ENCODE measurements at places on chromosomes 12 and 14.

DNA sequence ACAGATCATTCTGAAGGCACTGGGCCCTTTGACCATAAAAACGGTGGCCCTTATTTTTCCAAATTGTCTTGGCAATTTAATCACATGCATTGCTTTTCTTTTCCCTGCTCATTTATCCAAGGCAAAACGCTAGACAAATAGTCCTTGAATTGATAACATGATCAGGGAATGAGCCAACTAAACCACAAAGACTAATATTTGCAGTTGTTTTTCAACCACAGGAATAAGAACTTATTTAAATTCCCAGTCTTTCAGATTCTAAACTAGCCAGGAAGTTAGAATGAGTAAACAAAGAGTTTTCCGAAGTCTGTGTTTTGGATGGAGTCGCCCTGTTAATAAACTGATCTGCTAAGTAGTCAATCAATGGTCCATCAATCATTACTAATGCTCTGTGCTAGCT lies 14.9 kb downstream of the TBX5 start:
- no peak for DNase-seq

DNA sequence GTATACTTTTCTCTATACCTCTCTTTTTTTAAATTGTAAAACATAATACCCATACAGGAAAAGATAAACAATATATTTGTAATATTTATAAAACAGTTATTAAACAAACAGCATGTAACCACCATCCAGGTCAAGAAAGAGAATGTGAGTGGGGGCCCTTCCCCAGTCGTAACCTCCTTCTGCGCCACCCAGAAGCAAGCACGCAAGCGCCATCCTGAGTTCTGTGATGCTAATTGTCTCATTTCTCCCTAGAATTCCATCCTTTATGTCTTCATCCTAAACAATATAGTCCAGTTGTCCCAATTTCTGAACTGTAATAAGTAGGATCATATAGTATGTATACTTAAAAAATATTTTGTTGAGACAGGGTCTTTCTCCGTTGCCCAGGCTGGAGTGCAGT lies 129.5 kb downstream of the EXOC5 start:
- no peak for DNase-seq

DNA sequence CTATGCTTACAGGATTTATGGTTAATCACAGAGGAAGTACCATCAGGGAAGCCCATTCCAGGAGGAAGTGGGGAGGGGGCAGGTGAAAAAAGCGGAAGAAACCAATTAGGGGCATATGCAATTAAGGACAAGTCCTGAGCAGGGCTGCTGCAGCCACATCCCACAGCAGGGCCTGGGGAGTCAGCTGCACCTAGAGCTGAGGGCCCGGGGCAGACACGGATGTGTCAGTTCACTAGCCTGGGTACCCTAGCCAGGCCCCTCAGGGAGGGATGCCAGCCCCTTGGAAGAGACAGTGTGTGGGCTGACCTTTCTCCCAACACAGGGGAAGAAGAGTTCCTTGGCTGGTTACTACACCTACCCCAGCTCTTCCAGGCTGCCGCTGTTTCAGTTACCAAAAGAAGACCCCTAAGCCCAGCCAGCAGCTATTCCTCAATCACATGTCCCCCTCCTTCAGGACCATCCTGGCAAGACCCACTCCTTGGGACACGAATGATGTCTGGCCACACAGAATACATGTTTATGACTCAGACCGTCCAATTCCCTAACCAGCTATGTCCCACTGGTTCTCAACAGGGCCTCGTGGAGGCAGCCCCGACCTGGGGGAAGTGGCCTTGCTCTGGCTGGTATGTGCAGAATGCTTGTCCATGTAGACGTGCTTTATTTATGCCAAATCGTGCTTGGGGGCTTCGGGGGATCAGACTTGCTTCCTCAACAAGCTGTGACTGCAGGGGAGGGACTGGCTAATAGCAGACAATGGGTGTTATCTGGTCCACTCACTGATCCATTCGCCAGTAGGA lies 133.7 kb upstream of the RTL1 start:
- no peak for DNase-seq

GRCh38 chr12:112112409-112113133 lies 4.0 kb upstream of the NAA25 start:
- no peak for DNase-seq

- DNase-seq, result no peak
These were observed 67.0 kb downstream of the PRKCH start for GRCh38 chr14:61388173-61388975.

DNA sequence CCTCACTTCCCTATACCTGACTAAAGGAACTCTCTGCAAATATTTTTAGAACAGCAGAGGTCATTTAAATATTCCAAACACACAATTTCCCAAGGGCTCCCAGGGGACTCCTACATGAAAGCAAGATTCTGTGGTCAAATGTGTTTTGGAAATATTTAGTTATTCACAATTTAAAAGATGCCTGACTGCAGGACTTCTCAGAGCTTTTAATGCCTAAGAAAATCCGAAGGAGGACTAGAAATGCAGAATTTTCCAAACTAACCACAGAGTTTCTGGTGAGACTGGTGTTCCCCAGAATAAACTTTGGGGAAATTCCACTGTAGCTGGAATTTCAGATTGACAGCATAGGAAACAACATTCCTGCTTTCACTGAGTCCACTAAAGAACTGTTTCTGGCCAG lies 84.8 kb upstream of the MAP1LC3B2 start:
- no peak for DNase-seq

DNA sequence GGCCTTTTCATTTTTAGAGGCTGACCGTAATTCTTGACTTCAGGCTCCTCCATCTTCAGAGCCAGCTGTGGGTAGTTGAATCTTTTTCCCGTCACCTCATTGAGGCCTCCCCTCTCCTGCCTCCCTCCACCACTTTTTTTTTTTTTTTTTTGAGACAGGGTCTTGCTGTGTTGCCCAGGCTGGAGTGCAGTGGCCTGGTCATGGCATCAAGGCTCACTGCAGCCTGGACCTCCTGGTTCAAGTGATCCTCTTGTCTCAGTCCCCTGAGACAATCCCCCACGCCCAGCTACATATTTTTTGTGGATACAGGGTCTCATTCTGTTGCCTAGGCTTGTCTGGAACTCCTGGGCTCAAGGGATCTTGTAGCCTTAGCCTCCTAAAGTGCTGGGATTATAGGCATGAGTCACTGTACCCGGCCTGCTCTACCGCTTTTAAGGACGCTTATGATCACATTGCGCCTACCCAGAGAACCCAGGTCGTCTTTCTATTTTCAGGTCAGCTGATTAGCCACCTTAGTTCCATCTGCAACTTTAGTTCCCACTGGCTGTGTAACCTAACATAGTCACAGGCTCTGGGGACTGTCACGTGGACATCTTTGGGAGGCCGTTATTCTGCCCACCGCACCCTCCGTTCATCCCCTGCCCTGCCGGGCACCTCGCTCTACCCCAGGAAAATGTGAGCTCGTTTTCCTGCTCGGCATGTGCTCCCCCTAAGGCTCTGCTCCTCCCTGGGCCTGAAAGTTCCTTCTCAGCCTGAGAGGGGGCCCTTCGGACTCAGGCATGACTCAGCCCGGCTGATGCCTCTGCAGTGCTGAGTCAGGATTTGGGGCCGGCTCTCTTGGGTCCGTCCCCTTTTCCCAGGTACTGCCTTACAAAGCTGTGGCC lies 13.4 kb downstream of the TNFAIP2 start:
- no peak for DNase-seq

DNA sequence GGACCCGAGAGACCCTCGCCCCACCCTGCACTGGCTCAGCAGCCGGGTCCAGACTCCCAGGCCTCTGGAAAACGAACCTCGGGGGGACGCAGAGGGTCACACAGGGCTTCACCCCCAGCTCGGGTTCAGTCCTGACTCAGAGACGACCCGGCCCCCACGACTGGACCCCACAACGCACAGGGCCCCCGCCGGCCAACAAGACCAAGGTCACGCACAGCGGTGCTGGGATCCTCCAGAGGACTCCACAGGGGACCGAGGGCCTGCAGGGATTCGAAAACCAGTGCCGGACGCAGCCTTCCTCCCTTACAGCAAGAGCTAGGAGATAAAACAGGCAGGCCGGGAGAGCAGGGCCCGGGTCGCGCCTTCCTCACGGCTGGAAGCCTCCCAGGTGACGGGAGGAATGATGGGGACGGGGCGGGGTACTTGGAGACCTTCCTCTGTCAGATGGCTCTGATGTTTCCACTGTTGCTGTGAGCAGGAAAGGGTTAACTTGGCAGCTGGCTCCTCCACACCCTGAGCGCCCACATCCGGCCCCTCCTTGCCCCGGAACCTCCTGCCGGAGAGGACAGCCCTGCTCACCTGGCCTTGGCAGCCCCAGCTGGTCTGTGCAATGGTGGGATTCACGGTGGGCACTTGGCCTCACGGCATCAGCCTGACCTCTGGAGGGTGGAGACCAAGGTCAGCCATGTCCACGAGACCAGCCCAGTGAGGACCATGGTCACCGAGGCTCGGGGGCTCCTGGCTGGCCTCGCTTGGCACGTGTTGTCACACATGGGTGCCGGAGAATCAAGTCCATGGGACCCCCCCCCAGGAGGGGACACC lies 46.2 kb downstream of the GALNT9 start:
- no peak for DNase-seq

DNA sequence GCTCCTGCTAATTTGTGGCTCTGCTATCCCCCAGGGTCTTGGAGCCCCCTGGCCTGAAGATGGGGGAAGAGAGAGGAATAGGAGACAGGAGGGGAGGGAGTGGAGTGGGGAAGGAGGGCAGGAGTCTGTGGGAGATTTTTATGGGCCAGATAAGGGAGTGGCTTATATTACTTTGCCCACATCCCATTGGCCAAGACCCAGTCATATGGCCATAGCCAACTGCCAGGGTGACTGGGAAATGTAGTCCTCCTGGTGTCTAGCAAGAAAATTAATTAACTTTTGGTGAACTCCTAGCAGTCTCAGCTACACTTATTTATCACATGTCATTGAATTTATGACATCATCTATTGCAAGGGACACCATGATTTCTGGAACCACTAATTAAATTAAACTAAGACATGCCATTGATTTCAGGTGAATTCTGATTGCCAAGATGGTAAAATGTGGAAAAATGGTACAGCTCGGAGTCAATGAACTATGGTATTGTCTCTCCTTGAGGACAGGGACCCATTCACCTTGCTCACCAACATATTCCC lies 50.3 kb downstream of the ESRRB start:
- DNase-seq, result no peak

DNA sequence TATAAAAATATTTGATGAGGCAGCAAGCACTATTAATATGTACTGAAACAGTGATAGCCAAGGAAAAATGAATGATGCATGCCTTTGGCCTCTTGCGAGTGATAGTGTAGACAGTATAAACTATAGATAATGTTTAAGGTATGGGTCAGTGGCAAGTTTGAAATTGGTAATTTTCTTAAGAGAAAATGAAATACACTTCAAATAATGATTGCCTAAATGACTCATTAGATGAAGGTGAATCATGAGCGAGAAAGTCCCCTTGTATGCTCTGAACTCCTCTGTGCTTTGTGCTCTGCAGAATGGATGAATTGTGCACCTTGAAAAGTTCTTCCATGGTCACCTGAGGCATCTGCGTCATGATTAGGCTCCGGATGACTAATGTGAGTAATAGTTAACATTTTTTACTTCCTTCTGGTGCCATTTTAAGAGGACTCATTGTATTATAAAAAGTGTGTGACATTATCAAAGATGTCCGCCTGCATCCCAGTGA lies 84.9 kb upstream of the RTL1 start:
- DNase-seq, result no peak

GRCh38 chr14:69344171-69344570 lies 53.9 kb downstream of the ERH start:
- DNase-seq, result no peak

Data from C1 segment of cervical spinal cord (tissue), 14 donors.